ENCODE measurements at places on chromosomes 7 and 10. TPM values are rescaled to one million over a fixed set of nuclear protein-coding genes. Genes with fewer than 3 reads are reported as not detected.

Gene TMEM139
- total RNA-seq = not detected

Gene ZNF248
- 6.7 TPM for total RNA-seq

Gene ABCC2
- total RNA-seq = 0.25 TPM

Gene TRIM50
- not detected for total RNA-seq

Gene RADIL
- 1.5 TPM for total RNA-seq

Gene PLAC9
- total RNA-seq = 73.6 TPM

Gene AGR2
- total RNA-seq = not detected

Gene ITGA8
- 289 TPM for total RNA-seq

Gene MYH16
- total RNA-seq = not detected

Gene OPN4
- total RNA-seq = not detected

Gene FXYD4
- not detected for total RNA-seq

Gene ADD3
- 711 TPM for total RNA-seq

Gene CYP2C19
- total RNA-seq = not detected

Gene PAPSS2
- total RNA-seq = 149 TPM

Gene FAM237B
- total RNA-seq = not detected

Gene MTURN
- total RNA-seq = 17.3 TPM

Gene NPC1L1
- not detected for total RNA-seq

Gene SAMD9
- 26.8 TPM for total RNA-seq
